ENCODE measurements at places on chromosomes 4 and X.

DNA sequence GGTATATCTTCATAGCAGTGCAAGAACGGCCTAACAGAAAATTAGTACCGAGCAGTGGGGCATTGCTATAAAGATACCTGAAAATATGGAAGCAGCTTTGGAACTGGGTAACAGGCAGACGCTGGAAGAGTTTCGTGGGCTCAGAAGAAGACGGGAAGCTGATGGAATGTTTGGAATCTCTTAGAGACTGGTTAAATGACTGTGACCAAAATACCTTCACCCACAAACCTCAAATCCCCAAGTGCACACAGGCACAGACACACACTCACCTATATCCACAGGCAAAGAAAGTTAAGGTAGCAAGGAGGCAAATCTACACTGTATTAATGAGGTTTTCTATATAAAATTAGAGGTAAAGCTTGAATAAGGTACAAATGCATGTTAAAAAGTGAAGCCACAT, 14.6 kb upstream of the SPRY1 start:
- DNase-seq, result no peak

DNA sequence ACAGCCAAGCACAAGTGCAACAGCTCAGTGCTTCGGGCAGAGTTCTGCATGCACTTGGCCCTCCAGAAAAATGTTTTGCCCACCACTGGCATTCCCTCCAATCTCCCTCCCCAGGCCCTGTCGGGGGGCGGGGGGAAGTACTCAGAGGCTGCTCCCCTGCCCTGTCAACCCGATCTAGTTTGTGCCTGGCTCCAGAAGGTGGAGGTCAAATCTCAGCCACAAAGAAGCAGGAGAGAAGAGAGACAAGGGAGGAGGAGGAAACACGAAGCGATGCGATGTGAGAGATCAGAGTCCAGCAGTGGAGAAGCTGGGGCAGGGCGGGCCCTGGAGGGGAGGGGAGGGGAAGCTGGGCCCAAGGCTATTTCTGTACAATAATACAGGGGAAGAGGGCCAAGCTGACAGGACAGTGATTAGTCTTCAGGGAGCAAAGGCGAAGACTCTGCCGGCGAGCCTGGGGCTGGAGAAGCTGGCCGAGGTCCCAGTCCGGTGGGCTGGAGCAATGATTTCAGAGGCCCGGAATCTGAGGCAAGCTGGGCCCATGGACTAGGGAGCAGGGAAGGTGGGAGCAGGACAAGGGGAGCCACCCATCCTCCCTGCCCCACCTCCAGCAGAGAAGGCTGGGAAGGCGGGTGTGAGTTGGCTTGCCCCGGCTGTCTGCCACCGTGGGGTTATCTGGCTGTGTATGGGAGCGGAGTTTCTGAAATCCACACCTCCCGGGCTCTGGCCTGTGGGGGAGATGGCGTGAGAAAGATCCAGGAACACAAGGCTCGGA, 167.1 kb downstream of the EFNB1 start:
- no peak for DNase-seq

GRCh38 chr4:126541820-126542219, 1090.9 kb upstream of the INTU start:
- no peak for DNase-seq

DNA sequence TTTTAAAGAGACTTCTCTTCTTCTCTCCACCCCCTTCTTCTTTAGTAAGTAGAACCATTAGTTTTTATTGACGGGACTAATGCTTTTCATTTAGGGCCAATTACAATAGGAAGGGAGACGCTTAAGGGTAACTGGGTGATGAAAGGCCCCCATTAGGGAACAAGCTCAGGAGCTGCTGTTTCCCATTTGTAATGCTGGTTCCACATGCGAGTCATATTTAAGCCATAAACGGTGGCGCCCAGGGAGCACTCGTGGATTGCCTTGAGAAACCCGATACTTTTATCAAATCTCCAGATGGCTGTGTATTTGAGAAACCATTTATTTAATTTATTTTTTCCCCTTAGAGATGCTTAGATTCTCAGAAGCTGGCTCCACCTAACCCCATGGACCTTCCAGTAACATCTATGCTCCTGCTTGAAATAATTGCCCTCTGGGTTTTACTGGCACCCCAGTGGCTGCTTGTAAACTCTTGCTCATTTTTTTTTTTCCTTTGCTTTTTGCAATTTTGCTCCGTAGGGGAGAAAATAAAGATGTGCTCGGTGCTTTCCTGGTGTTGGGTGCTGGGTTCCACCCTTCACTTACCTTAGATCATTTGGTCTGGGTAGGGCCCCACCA, 124.2 kb upstream of the MSX1 start:
- DNase-seq, result no peak

- DNase-seq, result no peak
Observed at GRCh38 chr4:146978641-146979040, 33.0 kb upstream of the TTC29 start.

DNA sequence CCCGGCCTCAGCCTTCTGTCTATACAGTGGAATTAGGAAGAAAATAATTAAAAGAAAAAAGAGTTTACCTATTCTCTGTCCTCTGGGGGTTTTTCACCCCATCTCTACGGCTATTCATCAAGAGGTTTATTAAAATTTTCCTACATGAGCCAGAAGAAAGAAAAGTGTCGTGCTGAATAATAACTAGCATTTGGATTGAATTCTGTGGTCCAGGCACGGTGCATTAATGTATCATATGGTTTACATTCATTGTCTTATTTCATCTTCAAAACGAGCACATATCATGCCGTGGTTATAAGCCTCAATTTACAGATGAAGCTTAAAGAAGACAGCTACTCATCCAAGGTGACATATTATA, 5.4 kb upstream of the NAA15 start:
- DNase-seq, result no peak

DNA sequence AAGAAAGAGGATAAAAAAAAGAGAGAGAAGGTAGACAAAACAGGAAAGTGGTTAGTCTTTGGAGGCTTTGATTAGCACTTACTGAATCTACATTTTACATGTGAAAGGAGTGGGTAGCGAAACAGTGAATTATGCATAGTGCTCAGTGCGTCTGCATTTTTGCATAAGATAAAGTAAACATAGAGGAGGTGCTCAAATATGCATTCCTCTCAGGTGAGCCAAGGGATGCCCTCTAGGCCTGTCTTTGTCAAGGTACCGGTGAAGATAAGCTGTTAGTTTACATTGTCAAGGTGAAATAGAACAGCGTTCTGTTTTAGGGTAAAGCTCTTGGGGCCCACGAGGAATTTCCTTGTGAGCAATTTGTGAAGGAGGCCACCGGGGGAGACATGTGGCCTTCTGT, 260.6 kb downstream of the TRIML1 start:
- DNase-seq, result peak; percentile 77

- DNase-seq, result no peak
Observed at GRCh38 chr4:142696334-142697122, 149.6 kb downstream of the INPP4B start.

- DNase-seq, result peak; percentile 75
Observed at GRCh38 chrX:44903107-44903506, 30.1 kb downstream of the KDM6A start.

DNA sequence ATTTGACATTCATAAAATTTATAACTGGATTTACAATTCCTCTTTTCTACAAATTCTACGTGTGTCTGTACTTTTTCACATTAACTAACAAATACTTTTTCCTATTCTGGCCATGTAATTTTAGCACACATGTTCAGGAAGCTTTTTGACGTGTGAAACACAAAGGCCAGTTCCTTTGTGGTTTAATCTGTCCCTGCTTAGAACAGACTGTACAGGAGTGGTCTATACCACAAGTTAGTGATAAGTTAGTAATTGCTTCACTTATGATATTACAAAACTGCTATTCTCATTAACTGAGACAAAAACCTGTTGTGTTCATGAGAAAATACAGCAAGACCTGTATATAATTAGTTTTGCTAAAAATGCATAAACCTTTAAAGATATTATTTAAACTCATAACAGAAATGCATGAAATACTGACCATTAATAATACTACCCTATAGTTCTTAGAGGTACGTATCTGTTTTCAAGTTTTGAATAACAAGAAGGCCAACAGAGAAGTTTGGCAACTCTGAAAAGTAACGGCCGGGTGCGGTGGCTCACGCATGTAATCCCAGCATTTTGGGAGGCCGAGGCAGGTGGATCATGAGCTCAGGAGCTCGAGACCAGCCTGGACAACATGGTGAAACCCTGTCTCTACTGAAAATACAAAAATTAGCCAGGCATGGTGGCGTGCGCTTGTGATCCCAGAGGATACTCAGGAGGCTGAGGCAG, 13.7 kb upstream of the AREG start:
- DNase-seq, result peak; percentile 80

GRCh38 chrX:16167181-16167580, at the start of gene MAGEB17:
MAGEB17 (plus strand) TSS chrX:16167481; CDS start chrX:16170383, 2,902 bp downstream.
- no peak for DNase-seq

- no peak for DNase-seq
Observed at GRCh38 chr4:81883530-81884450, 412.1 kb upstream of the RASGEF1B start.

- no peak for DNase-seq
Observed at GRCh38 chr4:88418411-88418810, 38.5 kb upstream of the HERC5 start.

DNA sequence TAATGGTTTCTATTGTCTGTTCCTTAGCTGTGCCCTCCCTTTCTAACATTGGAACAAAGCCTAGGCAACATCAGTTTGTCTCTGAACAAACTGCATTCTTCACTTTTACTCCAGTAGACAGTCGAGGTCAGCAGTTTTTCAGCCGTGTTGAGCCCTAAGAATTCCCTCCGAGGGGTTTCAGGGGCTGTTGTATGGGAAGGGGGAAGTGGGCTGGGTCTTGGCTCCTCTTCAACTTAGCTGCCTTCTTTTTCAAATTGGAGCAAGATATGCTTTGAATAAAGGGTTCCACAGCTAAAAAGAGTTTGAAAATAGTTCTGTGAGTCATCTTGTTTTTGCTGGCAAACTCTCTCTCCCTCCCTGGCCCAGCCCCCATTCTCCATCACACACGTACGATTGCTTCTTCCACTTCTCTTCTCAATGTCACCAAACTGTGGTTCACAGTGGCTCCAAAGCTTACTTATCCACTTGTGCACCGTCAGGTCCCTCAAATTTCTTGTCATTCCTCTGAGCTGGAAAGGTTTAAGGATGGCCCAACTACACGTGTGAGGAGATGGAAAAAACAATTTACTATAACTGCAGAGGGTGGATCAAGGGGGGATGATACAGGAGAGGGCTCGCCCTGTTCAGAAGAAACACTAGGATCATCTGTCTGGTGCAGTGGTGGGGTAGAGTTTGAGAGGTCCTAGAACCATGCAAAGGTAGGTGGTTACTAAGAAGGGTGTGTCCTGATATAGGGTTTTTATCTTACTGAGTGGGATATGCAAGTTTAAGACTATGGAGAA, 9.2 kb upstream of the MAML3 start:
- DNase-seq, result no peak

GRCh38 chr4:1579001-1579900, 104.9 kb downstream of the FAM53A start:
- peak; percentile 68 for DNase-seq

GRCh38 chr4:84035568-84035967, 463.5 kb downstream of the NKX6-1 start:
- DNase-seq, result peak; percentile 60

DNA sequence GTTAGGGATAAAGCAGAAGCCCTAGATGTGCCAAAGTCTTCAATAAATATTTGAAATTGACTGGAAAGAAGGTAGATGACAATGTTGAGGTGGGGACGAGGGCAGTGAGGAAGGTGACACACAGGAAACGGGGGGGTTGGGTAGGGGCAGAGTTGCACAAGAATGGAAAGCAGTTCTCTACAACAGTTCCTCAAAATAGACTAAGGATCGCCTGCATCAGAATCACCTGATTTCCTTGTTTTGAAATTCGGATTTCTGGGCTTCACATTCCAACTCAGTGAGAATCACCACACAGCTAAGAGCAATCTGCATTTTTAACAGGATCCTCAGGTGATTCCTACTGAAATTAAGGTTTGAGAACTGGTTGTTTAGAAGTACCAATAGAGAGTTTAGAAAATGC, 70.6 kb downstream of the ARFIP1 start:
- DNase-seq, result peak; percentile 81

GRCh38 chr4:87497159-87497558, 32.0 kb downstream of the SPARCL1 start:
- DNase-seq, result no peak

DNA sequence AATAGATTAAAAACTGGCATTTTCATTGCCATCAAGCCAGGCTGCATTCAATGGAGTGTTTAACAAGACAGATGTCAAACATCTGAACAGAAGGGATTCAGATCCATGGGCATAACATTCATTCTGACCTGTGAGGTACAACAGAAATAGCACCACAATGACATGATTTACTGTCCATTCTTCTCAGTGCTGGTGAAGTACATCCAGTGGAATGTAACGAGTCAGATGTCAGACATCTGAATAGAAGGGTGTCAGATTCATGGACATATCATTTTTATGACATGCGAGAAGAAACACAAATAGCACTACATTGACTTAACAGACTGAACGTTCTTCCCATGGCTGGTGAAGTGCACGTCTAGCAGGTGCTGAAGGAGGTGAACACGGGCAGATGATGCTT, 186.4 kb downstream of the PPP4R3C start:
- peak; percentile 1 for DNase-seq

DNA sequence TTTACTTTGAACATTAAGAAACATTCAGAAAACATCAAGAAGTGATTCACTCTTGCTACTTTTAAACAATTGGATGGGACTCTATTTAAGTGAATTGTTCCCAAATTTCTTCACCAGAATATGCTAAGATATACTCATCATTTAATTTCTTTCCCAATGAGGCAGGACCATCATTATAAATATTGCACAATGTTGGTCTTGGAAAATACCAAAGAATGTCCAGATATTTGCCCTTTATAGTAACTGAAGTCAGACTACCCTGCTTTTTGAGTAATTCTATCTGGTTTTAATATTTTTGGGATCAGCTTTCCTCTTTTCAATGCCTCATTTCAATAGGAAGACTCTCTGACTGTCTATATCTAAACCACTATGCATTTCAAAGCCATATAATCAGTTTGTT, 129.4 kb upstream of the TENM3 start:
- DNase-seq, result no peak

- DNase-seq, result peak; percentile 28
Observed at GRCh38 chrX:10900585-10901289, 210.4 kb upstream of the HCCS start.

GRCh38 chr4:140219567-140219966, 65.6 kb upstream of the MAML3 start:
- no peak for DNase-seq

DNA sequence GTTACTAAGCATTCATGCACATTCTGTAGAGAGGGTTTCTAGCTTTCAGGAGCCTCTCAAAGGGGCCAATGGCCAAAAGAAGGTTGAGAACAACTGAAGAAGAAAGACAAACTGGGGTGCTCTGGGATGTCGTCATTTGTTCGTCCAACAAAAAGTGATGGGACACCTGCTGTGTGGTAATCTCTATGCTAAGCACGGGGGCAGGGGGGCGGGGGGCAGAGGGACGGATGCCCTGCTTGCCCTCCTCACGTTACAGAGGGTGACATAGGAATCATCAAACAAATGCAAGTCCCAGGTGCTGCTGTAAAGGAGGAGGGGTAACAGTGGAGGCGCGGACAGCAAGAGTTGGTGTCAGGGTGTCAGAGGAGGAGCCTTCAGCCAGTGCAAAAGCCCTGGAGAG, 12.8 kb upstream of the CRMP1 start:
- DNase-seq, result no peak

GRCh38 chrX:24694825-24695224, 1.1 kb downstream of the POLA1 start:
- DNase-seq, result no peak

GRCh38 chr4:86771141-86771540, 78.0 kb downstream of the SLC10A6 start:
- DNase-seq, result no peak
